ENCODE measurements at places on chromosomes 3 and 15.

GRCh38 chr3:170598091-170598502 lies 12.2 kb upstream of the SLC7A14 start:
- no peak for DNase-seq

GRCh38 chr3:89314454-89315098 lies 207.2 kb downstream of the EPHA3 start:
- peak; percentile 58 for DNase-seq

DNA sequence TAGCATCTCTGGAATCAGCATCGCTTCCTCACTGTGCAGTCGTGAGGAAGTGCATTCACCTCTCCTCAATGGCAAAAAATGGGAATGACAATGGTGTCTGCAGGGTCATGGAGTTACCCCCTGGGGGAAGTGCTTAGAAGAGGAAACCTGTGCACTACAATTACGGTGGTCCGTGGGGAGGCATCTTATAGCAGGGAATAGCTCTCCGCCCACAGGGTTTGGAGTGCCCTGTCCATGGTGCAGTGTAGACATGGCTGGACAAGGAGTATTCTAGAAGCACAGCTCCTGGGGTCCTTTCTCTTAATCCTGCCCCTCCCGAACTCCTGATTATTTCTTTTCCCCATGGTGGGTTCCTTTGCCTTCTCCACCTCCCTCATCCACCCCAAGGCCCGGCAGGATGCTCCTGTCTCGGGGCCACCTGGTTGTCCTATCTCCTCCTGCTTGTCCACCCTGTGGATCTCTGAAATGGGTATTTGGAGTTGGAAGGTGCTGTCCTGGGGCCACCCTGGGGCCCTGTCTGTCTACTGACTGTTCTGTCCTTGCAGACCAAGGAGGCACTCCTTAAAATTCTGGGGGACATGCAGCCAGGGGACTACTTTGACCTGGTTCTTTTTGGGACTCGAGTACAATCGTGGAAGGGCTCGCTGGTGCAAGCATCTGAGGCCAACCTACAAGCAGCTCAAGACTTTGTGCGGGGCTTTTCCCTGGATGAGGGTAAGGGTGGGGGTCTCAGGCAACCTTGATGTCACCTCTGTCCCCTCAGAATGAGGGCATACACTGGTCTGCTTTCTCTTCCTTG lies 5.2 kb downstream of the ITIH1 start:
- DNase-seq, result no peak

DNA sequence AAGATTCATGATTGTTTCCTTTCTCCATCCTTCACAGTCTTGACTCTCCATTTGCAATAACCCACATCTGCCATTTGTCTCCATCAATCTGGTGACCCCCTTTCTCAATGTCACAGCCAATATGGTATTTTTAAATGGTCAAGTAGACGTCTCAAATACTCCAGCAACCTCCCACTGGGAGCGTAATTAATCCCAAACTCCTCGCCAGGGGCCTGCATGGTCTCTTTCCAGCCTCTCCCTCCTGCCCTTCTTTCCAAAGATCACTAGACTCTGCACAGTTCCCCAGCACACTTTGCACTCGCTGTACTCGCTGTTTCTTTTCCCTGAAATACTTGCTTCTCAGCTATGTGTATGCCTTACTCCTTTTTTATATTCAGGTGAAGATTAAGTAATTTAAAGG lies 115.3 kb downstream of the PLCH1 start:
- DNase-seq, result no peak

- peak; percentile 95 for DNase-seq
Observed at GRCh38 chr3:61627768-61628185, 66.4 kb downstream of the PTPRG start.

DNA sequence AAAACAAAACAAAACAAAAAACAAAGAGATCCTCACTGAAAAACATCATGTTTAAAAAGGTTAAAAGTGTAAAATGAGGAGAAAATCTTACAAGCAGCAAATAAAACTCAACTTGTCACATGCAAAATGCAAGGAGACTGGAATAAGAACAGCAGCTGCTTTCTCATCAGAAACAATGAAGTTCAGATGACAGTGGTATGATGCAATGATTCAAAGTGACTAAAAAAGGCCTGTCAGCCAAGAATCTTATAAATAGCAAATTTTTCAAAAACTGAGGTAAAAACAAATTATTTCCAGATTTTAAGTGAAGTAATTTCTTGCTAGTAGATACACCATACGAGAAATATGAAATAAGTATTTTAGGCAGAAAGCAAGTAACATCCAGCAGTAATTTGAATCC lies 68.6 kb upstream of the EPHA3 start:
- DNase-seq, result no peak

DNA sequence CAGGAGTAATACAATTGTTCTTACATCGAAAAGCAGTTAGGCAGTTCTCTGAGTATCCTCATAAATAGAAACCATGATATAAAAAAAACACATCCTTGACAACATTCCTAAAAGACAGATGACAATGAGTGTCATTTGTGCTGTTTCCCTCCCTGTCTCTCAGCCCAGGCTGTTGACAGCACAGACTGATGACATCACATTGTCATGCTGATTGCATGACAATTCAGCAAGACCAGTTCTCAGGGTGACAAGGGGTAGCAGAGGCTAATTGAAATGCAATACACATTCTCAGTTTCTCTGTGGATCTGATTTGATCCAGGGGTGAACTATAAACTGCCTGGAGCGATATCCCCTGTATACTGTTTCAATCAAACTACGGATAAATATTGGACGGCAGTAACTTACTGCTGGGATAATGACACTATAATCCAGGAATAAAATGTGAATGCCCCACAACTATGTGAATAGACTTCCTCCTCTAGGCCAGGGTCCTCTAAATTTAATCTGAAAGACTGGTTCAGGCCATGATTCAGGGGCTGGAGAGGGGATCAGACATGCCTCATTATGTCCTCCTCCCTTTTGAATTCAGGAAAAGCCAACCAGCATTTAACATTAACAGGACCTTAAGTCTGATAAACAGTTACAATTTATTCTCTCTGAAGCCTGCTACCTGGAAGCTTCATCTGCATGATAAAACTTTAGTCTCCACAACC lies 16.7 kb upstream of the EIF1B start:
- DNase-seq, result no peak

DNA sequence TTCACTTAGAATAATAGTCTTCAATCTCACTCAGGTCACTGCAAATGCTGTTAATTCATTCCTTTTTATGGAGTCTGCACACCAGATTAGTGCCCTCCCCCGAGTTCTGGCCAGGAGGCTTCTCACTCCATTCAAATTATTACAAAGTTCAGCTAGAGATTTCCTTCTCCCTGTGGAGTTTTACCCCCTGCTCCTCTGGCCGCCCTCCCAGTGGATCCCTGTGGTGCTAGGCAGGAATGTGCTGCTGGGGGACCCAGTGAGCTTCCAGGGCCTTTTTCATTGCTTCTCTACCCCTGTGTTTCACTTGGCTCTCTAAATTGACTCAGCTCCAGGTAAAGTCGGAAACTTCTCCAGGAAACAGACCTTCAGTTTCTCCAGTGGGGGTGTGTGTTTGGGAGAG lies 42.7 kb upstream of the CD200R1L start:
- DNase-seq, result peak; percentile 14

DNA sequence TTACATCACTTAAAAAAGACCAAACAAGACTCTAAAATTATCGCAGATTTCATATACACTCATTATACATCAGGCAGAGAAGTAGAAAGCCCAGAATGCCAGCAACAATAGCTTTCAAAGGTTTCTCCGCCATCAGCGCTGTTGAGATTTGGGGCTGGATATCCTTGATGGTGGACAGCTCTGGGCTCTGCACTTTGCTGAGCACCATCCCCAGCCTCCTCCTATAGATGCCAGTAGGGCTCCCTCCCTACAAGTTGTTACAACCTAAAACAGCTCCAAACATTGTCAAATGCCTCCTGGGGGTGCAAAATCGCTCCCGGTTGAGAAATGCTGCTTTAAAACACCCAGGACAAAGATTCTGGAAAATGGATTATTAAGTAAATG lies 73.5 kb downstream of the ATP10A start:
- no peak for DNase-seq

- DNase-seq, result peak; percentile 74
Observed at GRCh38 chr15:37099319-37100108, 835 bp downstream of the MEIS2 start.

- no peak for DNase-seq
Observed at GRCh38 chr15:31526916-31527690, 200.5 kb downstream of the KLF13 start.

- no peak for DNase-seq
Observed at GRCh38 chr15:74624020-74624602, 8.5 kb downstream of the CLK3 start.

- no peak for DNase-seq
Observed at GRCh38 chr15:80630981-80631380, 64.1 kb upstream of the ABHD17C start.

- DNase-seq, result peak; percentile 8
Observed at GRCh38 chr3:69178838-69179739, 56.7 kb upstream of the LMOD3 start.

DNA sequence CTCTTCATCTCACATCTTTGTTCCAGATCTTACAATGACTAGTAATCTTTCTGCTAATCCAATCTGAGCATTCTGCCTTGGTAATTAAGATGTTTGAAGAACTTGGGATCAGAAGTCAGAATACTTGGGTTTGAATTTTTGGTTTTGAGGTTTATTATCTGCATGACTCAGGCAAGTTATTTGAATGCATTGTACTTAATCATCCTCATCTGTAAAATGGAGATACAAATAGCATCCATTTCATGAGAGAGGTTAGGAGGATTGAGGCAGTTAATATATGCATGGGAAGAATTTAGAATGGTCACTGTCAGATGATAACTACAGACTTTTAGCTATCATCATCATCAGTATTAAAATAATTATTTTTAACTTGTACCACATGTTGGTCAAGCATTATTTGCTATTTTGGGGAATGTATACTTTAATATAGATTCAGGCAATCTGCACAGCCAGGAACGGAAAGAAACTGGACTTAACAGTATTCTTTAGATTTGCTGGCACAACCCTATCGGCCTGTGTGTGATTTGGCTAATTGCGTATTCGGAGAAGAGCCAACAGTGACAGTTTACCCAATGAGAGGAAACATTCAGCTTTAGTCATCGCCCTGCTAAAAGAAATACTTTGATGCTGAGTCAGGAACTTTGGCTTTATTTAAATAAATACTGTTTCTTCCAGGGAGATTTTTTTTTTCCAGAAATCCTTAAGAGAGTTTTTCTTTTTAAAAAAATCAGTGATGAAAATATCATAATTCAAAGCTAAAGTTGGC lies 600.0 kb downstream of the ROBO1 start:
- peak; percentile 96 for DNase-seq

Measured in fibroblast of skin of right biceps (primary cell).